ENCODE measurements at places on chromosomes 7 and 10.

DNA sequence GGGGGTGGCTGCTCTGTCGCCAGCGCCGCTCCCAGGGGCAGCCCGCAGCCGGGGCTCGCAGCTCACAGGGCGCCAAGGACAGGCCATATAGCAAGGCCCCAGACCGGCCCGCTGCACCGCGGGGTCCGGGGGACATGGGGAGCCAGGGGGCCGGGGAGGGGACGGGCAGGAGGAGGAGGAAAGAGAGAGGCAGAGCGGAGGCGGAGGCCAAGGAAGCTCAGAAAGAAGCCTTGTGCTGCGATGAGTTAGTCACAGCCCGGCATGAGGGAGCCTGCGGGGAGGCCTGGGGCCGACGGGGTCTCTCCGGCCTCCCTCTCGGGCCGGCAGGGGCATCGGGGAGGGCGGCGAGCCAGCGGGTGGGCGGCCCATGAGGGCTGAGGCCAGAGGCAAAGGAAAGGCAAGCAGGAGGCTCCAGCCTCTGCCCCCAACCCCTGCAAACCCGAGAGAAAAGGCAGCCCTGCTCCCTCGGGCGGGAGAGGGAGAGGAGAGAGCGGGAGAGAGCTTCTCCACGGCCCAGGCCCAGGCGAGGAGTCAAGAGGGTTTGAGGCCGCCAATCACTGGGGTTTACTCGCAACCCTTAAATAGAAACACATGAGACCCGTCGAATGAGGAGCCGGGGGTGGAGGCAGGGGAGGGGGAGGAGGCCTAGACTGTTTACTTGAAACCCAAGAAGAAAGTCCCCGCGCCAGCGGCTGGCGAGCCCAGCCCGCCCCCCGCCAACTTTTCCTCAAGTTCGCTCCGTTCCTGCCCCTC, 167.9 kb downstream of the NEURL1 start:
- DNase-seq, result peak; percentile 18

DNA sequence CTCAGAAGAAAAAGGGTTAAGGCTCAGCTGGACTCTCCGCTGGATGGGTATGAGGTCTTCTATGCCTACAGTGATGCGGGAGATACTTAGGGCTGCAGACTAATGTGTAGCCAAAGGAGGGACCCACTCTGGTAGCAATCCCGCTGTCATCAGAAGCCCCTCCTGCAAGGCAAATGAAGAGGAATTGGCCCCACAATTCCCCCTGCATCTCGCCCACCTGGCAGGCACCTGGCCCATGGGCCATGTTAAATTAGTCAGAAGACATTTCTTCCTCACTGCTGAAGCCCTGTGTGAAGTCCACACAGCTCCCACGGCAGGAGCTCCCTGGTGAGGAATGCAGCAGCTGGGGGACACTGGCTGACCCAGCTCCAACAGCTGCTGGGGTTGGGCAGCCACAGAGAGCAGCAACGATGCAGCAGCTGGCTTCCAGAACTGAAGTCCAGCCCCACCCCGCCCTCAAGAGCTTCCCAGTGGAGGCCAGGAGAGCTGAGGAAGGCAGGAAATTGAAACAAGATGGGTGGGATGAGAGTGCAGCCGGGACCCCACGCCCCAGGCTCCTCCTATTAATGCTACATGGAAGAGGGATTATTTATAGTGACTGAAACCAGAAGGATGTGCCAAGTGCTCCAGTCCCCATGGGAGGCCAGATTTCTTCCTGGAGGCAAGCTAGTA, 5.5 kb downstream of the VSTM4 start:
- no peak for DNase-seq

GRCh38 chr10:110641256-110641655, 2.9 kb upstream of the RBM20 start:
- DNase-seq, result no peak

- DNase-seq, result no peak
Measured at GRCh38 chr7:118753479-118753878, 529.0 kb downstream of the ANKRD7 start.

GRCh38 chr10:70742537-70743429, 42.4 kb downstream of the TBATA start:
- no peak for DNase-seq

DNA sequence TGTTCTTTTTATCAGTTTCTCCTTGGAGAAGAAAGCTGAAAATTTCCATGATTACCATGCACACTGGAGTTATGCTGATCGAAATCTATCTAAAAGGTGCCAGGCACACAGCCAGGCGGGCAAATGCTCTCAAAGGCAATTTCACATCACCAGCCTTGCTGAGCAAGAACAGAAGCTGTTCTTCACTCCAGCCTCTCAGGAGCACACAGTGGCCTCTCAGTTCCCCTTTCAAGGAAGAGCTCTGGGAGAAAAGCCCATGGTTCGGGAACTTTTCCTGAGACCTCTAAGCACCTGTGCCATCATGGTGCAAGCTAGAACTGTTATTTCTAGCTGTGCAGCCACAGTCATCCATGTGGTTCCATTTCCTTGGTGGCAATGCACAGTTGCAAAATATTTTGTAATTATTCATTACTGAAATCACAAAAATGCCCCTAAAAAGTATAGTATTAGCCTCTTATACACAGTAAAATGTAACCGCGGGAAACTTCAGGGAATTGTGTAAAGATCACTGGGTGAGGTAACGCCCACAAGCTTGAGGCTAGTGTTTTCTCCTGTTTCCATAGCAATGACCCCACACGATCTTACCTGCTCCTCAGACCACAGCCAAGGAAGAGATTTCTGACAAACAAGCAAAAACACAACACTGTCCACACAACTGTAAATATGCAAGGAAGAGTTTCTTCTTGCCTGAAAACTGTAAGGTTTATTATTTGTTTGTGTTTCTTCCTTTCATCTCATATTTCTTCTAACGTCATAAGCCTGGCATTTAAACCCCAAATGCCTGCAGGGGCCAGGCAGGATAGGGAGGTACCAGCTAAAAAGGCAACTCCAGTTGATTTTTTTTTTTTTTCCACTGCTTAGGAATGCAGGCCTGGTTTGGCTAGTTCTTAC, 121.2 kb downstream of the FAM107B start:
- no peak for DNase-seq

- DNase-seq, result no peak
Measured at GRCh38 chr10:30818010-30818660, 188.6 kb upstream of the LYZL2 start.

DNA sequence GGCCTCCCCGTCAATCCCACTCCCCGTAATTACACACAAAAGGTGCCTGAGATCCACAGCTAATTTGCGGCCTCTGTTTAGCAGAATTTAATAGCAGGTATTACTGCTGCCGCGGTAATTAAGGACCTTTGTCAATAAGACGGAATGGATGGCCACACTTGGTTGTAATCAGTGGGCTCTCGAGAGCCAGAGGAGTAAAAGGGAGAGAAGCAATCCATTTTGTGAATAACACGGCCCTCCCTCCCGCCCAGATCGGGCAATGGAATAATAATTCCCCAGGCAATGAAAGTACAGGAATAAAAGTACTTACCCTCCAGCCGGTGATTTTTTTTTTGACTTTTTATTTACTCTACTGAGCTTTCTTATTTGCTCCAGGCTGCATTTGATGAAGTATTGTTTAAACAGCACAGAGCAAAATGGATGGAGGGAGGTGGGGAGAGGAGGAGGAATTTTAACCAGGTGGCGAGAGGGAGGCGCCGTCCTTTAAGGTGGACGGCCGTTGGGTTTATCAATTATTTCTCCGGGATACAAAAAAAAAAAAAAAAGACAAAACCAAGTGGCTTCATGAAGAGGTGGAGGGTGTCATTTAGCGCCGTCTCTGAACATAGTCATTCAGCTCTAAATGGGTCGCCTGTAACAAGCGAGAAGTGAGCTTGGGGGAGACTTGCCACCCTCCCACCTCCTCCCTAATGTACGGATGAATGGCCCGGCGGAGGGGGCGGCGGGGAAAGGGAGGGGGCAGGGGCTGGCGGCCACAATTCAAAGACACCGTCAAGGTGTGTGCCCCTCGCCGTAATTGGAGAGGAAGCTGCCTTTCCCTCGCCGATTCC, 120.3 kb downstream of the BUB3 start:
- DNase-seq, result no peak

DNA sequence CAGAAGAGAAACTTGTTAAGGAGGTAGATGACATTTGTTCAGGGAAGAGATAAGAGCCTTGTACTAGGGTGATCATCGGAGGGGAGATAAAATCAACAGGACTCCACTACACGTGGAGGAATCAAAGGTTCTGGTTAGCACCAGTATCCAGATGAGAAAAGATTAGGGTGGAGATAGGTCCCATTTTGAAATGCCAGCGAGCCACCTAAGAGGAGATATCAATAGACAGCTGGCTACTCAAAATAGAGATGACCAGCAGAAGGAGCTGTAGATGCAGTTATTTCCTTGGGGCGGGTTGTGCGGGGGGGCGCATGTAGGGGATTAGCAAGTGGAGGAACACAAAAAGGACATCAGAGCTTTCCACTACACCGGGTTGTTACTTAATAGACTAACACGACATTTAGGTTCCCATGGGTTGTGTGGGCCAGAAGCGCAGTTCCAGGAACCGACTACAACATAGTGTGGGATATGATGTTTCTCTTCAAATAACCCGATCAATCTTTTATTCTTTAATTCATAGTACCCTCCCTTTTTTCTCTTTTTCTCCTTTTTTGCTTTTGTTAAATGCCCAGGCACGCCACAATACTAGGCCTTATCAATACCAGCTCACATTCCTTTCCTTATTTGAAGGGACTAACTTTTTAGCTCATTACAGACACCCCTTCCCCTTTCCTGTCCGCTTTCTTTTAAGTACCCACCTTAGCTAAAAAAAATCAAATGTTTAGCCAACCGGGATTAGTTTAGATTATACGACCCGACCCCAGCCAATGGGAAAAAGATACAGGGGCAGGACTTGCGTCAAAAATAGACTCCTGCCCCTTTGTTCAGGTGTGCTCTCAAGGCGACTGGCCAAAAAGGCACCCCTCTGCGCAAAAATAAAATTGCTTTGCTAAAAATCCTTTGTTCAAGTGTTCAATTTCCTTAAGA, 2.0 kb upstream of the KIF11 start:
- no peak for DNase-seq

- no peak for DNase-seq
Measured at GRCh38 chr7:32256811-32257210, 186.6 kb upstream of the PDE1C start.

DNA sequence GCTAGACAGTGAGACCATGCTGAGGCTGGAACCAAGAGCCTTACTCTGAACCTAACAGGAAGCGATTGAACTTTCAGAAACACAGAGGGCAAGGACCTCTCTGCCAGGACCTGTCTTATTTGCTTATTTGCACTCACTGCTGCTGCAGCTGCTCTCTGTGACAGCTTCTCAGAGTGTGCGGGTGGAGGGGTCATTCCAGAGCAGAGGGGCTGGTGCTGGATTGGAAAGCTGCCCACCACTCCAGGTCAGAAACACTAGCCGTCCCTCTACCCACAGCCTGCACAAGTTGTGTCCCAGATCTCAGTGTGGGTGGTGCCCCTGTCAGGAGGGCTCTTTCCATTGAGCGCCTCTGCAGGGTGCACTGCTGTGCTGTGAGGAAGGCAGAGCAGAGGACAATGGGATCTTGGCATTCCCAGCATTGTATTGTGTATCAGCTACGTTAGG, 126.2 kb downstream of the CCNY start:
- no peak for DNase-seq

- DNase-seq, result no peak
Measured at GRCh38 chr7:113338071-113338696, 219.8 kb upstream of the SMIM30 start.

DNA sequence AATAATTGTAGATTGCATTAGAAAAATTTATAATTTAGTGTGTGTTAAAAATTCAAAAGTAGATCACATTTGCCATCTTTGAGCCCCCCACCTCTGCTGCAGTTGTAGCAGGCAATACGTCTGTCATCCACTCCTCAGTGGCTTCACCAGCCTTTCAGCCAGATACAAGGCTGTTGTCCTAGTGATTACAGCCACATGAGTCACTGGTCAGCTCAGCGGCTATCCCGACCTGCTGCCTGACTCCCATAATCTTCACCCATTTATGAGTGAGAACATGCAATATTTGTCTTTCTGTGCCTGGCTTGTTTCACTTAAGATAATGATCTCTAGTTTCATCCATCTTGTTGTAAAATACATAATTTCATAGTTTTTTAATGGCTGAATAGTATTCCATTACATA, 9.2 kb downstream of the OR2A5 start:
- no peak for DNase-seq

DNA sequence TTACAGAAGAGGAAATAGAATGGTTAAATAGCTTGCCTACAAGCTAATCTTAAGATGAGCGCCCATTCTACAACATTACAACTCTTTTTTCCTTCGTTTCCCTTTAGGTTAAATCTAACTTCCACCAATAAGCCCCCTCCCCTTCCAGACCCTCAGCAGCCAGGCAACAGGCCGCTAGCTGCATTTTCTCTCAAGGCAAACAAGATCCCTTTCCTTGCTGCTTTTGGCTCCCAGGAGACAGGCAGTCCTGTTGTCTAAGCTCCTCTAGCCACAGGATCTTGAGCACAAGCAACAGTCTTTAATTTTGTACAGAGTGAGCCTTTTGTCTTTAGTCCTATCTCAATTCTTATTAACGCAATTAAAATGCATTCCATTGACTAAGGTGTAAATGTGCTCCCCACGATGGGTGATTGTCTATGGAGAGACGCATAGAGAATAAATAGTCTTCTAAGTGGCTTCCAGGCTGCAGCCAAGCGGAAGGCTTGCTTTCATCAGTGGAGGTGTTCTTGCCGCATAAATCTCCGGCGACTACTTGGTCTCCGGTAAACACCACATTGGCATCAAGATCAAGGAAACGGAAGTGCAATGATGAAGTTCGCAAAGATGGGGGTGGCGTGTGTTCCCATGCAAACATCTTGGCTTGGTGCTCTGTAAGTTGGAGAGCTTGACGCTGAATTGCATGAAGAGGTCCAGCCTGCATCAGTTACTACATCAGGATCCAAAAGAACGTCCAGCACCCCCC, 181.9 kb upstream of the LYZL2 start:
- DNase-seq, result no peak

DNA sequence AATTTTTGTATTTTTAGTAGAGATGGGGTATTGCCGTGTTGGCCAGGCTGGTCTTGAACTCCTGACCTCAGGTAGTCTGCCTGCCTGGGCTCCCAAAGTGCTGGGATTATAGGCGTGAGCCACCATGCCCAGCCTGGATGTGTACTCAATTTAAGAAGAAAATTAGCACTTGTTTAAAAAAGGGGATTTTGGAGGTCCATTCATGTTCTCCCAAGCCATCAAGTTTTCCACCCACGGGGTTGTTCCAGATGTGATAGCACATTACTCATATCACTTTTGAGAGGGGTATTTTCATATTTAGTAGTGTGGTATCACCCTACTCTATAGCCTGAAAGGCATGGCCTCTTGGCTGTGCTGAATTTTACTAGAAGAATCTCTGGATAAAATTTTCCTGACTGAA, 10.5 kb upstream of the SLC26A3 start:
- no peak for DNase-seq

- no peak for DNase-seq
Measured at GRCh38 chr10:74542077-74542476, 284.3 kb upstream of the KAT6B start.
